ENCODE measurements at places on chromosomes 6 and 20. TPM values are rescaled to one million over a fixed set of nuclear protein-coding genes. Genes with fewer than 3 reads are reported as not detected.

- no peak overlapping the region for H3K4me3 ChIP-seq
- no peaks in the 10 kb centered on the region for H3K27me3 ChIP-seq
- no peak for DNase-seq
- H3K36me3 ChIP-seq, result no peaks in the 10 kb centered on the region
Observed at GRCh38 chr6:25053875-25054371, 118.2 kb upstream of the RIPOR2 start.

DNA sequence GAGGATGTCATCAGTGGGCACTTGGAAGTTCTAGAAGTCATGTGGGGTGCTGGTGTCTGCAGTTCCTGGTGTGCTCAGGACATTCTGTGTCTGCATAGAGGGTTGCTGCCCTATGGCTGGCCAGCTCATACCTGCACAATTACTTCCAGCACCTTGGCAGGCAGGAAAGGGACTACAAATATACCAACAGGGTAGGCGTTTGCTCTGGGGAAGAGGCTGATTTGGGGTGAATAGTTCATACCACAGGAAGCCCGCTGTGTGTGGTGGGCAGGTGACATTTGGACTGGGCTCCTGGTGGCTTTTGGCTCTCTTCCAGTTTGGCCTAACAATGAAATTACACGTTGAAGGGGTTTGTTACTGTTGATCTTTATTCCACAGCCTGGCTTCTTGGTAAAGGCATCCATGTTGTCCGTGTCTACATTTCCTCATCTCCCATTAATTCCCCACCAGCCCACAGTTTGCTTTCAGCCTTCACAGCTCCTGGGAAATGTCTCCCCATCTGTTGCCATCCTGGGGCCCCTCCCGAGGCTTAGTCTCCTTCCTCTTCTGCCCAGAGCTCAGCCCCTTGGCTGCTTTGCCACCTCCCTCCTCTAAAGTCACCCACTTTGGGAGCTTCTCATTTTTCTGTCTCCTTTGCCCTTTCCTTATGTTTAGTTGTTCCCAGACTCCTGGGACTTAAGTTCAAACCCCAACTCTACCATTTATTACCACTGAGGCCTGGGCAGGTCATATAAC, 88.1 kb downstream of the RSPH3 start:
- H3K27ac ChIP-seq, result no peak overlapping the region
- no peaks in the 10 kb centered on the region for H3K27me3 ChIP-seq
- no peak for DNase-seq

DNA sequence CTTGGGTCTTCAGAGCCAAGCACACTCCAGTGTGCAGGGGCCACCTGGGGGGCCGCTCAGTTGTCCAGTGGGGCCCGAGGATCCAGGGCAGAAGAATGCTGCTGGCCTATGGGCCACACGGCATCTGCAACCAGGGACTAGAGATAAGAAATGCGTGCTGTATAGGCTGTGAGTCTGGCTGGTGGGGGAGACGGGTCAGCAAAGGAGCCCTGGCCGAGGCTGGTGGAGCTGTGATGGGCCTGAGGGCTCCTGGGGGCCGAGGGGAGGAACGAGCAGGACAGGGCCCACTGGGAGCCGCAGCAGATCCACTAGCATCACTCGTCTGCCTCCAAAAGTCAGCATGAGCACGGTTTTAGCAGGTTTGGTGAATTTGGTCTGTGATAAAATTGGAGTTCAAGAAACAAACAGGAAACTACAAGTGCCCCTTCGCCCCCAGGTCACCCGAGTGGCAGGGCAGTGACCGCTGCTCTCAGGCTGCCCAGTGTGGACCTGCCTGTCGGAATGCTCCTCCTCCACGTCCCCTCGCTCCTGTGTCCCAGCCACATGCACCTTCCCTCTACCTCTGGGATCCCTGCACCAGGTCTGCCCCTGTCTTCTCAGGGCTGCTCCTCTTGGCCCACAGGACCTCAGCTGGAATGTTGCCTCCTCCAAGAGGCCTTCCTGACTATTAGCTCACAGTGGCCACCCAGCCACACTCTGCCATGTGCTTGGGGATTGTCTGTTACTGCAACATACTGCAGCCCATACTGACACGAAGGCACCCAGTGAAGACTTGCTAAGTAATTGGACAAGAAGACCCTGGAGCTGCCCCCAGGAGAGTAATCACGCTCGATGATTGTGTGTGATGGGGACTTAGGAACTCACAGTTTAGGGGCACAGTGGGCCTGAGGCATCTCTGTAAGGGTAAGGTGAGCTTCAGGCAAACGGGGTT, 10.9 kb downstream of the ACSS1 start:
- no peak overlapping the region for H3K4me3 ChIP-seq
- H3K36me3 ChIP-seq, result peaks cover 17% of the 10 kb centered on the region

DNA sequence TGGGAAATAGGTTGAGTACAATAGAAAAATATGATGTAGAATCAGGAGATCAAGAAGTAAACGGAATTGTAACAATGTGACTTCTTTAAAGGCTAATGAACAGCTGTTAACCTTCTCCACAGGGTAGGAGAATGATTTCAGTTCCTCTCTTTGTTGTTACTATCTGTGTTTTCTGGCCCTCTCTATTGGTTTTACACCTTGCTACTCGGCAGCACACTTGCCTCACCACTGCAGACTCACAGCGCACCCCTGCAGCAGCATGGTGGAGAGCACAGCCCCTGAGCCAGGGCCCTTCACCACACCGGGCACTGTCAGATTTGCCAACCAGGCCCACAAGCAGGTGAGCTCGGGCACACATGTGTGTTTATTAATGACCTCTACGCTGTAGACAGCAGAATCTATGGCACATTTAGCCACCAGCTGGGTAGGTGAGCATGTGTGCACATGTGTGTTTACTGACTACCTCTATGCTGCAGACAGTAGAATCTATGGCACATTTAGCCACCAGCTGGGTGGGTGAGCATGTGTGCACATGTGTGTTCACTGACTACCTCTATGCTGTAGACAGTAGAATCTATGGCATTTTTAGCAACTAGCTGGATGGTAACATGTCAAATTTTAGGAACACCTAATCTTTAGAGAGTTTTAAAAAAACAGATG, 16.8 kb downstream of the SFT2D1 start:
- no peaks in the 10 kb centered on the region for H3K27me3 ChIP-seq
- no peaks in the 10 kb centered on the region for H3K36me3 ChIP-seq
- H3K27ac ChIP-seq, result no peak overlapping the region

DNA sequence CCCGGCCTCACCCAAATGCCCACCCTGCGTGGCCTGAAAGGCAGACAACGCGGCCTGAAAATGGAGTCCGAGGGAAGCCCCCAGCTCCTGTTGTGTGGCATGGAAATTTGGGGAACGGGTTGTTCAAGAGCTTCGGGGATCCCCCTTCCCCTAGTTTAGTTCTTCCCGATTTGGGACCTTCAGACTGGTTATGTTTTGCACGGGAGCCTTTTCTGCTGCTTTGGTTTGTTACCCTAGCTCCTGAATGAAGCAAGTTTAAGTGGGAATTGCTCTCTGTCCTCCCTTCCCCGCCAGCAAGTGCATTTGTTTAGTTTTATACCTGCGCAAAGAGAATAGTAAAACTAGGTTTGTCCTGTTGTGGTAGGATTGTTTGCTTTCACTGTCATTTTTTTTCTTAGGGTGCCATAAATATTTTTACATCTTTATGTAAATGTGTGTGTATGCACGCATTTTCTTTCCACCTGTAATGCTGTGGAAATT, 604 bp downstream of the SH3BGRL2 start:
- DNase-seq, result no peak
- H3K4me3 ChIP-seq, result peak overlapping the region; percentile 59
- H3K36me3 ChIP-seq, result no peaks in the 10 kb centered on the region
- peaks cover 13% of the 10 kb centered on the region for H3K4me1 ChIP-seq

The ZNF165 gene
- polyA plus RNA-seq, result 3.8 TPM

The PGBD1 gene
- 12.4 TPM for polyA plus RNA-seq

The TINAG gene
- polyA plus RNA-seq, result not detected
